ENCODE measurements at places on chromosomes 1 and 21. TPM values are rescaled to one million over a fixed set of nuclear protein-coding genes. Genes with fewer than 3 reads are reported as not detected.

DNA sequence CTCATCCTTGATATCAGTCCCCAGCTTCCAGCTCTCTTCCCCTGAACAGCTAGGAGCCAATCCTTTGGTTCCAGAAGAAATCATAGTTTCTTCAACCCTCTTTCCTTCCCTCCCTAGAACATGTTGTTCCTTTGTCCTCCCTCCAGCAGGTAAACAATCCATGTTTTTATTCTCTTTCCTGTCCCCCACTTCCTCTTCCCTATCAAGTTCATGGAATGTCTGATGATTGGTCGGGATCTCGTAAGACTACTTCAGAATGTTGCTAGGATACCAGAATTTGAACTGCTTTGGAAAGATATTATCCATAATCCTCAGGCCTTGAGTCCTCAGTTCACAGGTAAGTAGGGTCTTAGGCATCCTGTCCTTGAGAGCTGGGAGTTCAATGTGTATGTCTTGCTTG, 23.1 kb upstream of the SLC27A3 start:
- H3K36me3 ChIP-seq = peaks cover 92% of the 10 kb centered on the region
- no peaks in the 10 kb centered on the region for H3K27me3 ChIP-seq
- no peak overlapping the region for H3K4me3 ChIP-seq
- H3K4me1 ChIP-seq = peaks cover 62% of the 10 kb centered on the region
- DNase-seq = no peak
- H3K27ac ChIP-seq = peak overlapping the region; percentile 76

DNA sequence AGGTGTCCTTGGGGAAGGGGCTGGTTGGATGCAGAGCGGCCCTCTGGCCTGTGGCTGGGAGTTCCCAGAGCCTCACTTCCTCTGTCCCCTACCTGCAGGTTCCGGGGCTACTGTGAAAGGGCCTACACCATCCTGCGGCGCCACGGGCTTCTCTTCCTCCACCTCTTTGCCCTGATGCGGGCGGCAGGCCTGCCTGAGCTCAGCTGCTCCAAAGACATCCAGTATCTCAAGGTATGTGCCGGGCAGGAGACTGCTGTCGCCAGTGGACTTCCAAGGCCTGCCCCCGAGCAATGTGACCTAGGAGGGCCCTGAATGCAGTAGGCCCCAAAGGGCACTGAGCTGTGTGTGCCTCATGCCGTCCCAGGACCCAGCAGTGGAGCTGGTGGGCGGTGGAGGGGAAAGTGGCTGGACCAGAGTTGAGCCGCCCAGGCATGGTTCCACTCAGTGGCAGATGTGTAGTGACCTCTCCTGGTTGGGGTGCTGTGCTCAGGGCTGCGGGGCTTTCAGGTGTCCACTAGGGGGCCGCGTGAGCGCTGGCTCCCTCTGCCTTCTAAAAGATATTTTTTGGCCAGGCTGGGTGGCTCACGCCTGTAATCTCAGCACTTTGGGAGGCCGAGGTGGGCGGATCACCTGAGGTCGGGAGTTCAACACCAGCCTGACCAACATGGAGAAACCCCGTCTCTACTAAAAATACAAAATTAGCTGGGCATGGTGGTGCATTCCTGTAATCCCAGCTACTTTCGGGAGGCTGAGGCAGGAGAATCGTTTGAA, 73.4 kb downstream of the PIK3CD start:
- H3K27me3 ChIP-seq = no peaks in the 10 kb centered on the region
- no peak overlapping the region for H3K27ac ChIP-seq
- H3K36me3 ChIP-seq = peaks cover 5% of the 10 kb centered on the region
- no peak for DNase-seq

DNA sequence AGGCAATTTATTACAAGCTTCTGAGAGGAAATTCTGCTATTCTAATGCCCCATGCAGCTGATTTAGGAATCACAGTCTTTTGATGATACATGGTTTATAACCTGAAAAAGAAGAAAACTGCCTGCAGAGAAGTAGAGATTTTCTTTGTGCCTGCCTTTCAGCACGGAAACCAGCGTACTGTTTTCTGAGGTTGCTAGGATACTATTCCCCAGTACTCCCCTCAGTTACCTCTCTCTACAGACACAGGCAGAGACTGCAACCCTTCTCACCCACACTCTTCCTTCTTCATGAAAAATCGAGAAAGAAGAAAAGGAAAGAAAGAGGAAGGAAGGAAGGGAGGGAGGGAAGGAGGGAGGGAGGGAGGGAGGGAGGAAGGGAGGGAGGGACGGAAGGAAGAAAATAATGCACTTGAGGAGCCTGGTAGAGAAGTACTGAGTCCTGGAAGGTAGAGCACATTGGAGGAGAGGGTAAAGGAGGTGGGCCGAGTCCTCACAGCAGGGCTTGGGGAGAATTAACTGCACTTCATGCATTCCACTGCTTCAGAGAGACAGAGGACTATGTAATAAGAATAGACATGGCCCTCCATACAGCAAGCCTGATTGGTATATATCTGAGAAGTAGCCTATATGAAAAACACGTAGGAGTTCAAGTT, 21.9 kb downstream of the RGS2 start:
- no peaks in the 10 kb centered on the region for H3K36me3 ChIP-seq
- H3K4me3 ChIP-seq = no peak overlapping the region
- H3K4me1 ChIP-seq = peaks cover 6% of the 10 kb centered on the region
- no peak for DNase-seq

DNA sequence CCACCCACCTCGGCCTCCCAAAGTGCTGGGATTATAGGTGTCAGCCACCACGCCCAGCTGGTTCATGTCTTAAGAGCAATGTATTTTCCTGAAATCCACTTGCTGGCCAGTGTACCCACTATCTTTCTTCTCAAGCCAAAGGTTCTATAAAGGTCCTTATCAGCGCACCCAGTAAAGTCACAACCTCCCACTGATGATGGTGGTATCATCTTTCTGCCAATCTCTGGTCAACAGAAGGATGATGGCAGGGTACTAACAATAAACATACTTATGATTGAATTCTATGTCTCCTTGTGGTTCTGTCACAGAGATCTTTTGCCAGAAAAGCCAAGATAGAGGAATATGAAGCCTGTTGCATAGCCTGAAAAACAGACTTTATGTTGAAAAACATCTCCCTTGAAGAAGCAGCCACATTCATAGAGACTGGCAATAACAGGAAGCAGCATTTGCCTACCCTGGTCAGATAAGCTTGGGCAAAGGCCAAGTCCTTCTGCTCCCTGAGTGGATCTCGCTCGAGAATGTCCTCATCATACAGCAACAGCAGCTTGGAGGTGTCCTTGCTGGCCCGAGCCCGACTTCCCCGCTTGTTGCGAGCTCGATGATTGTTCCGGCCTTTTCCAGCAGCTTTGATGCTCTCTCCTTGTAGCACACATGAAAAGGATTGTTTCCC, 73.0 kb downstream of the DAP3 start:
- no peak overlapping the region for H3K27ac ChIP-seq
- peaks cover 6% of the 10 kb centered on the region for H3K36me3 ChIP-seq
- DNase-seq = no peak
- H3K4me3 ChIP-seq = no peak overlapping the region
- H3K4me1 ChIP-seq = no peaks in the 10 kb centered on the region
- H3K27me3 ChIP-seq = no peaks in the 10 kb centered on the region

DNA sequence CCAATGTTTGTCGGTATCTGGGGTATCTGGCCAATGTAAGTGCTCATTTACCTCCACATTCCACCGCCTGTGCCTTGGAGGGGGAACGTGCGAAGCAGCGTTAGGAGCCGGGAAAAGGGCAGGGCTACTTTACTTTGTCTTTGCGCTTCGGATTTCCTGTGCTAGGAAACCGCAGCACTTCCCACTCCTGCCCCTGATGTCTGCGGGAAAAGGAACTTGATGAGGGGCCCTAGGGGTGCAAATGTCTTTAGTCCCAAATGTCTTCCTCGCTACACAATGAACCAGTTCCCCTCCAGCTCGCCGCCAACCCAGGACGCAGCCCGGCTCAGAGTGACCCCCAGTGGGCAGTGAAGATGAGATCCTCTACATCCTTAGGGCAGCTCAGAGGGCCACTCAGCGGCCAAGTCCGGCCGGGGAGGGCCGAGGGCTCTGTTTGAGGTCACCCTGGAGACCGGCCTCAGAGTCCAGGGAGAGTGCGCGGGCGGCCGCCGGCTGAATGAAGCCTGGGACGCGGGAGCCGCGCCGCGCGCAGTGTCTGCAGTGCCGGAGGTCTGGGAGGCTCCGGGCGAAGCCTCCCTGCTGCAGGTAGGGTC, at the start of gene DYNLT5:
Gene DYNLT5 (plus strand): TSS at position 460 of the 593 bp plus-strand sequence. CDS start 2,200 bp downstream, outside the sequence.
- H3K27ac ChIP-seq = peak within 1 kb of the TSS; percentile 72
- peak; percentile 70 for DNase-seq
- H3K36me3 ChIP-seq = no peaks in the 10 kb centered on the region
- peaks cover 6% of the 10 kb centered on the region for H3K4me1 ChIP-seq
- peak within 1 kb of the TSS; percentile 64 for H3K4me3 ChIP-seq

- peaks cover under 1% of the 10 kb centered on the region for H3K36me3 ChIP-seq
- H3K27ac ChIP-seq = no peak overlapping the region
- H3K27me3 ChIP-seq = no peaks in the 10 kb centered on the region
- no peak overlapping the region for H3K4me3 ChIP-seq
- H3K4me1 ChIP-seq = no peaks in the 10 kb centered on the region
- no peak for DNase-seq
Observed at GRCh38 chr1:203011582-203011981, 4.4 kb downstream of the TMEM183A start.

DNA sequence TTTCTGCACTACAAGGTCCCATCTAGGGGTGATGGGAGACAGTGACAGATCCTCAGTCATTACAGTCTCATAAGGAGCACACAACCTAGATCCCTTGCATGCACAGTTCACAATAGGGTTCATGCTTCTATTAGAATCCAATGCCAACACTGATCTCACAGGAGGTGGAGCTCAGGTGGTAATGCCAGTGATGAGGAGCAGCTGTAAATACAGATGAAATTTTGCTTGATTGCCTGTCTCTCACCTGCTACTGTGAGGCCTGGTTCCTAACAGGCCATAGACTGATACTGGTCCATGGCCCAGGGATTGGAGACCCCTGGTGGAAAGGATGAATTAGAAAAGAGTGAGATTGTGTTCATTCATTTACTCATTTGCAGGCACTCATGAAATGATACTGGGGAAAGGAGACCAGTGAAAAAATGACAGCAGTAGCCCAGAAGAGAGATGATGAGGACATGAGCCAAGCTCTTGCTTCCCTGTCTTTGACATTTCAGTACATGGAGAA, 251.6 kb upstream of the DUSP10 start:
- H3K27me3 ChIP-seq = no peaks in the 10 kb centered on the region
- no peaks in the 10 kb centered on the region for H3K4me1 ChIP-seq
- no peak overlapping the region for H3K27ac ChIP-seq
- DNase-seq = no peak
- H3K4me3 ChIP-seq = no peak overlapping the region

The GREM2 gene
- total RNA-seq = not detected

The LBR gene
- total RNA-seq = 22.6 TPM

The ACTN2 gene
- 2,366 TPM for total RNA-seq

The TFF3 gene
- total RNA-seq = 1.8 TPM

Data from heart right ventricle (tissue), 16 donors.